ENCODE measurements at places on chromosomes 5 and 9.

- DNase-seq, result peak; percentile 44
Measured at GRCh38 chr5:107601076-107601475, 69.7 kb downstream of the EFNA5 start.

DNA sequence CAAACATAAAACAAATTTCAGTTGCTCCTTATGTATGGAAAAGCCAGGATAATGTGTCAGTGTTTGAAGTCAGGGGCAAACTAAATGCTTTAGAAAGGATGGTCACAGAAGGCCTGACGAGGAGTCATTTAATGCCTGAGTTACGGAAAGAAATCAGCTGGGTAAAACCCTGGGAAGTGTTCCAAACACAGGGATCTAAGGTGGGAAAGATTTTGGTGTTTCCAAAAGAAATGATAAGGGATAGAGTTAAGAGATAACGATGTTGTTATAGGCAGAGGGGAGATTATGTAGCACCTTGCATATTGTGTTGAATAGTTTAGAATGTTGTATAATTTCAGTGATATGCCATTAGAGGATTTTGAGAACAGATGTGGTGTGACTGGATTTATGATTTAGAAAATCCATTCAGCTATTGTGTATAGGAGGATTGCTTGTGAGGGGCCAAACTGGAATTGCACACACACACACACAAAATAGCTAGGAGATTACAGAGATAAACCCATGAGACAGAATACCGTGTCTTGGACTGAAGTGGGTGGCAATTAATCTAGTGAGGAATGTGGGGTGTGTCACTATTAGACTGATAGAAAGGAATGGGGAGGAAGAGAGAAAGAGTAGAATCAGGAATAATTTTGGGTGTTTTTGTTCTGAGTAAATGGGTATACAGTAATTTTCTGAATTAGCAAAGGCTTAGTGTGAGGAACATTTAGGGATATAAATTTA is 274.2 kb upstream of the DAB2 start:
- DNase-seq, result no peak

DNA sequence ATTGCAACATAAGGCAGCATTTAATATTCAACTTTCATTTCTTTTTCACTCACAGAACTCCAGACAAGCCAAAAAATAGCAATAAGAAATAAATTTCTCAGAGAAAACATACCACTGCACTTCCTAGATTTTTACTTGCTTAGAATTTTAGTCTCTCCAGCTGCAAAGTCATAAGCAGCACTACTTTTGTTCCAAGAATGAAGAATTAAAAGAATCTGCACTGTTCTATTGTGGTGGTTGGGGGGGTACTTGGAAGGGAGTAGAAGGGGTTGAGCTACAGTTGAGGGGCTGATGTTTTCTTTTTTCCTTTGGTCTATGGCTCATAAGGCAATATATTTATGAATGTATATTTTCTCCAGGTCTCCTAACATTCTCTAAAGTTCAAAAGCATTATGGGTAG is 144.5 kb downstream of the KIAA0825 start:
- DNase-seq, result no peak

DNA sequence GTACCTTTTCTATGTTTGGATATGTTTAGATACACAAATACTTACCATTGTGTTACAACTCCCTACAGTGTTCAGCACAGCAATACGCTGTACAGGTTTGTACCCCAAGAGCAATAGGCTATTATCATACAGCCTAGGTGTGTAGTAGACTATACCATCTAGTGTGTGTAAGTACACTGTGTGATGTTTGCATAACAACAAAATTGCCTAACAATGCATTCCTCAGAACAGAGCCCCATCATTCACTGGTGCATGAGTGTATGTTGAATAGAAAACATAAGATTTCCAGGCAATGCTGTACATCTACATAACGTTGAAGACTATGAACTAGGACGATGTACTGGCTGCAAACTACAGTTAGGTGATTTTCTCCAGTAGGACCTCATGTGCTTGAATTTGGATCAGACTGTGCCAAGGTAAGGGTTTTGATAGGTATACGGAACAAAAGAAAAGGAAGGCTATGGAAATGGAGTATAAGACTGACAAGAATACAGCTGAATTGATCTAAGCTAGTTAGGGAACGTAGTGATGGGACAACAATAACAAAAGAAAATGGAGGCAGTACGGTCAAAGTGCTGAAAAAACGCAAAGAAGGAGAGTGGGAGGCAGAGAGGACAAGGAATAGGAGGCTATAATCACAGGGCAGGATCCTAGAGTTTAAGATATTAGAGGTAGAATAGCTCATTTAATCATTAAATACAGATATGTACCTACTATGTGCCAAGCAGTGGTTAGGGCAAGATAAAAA is 46.9 kb downstream of the FNIP1 start:
- no peak for DNase-seq

GRCh38 chr5:172150514-172151425 is 37.3 kb downstream of the STK10 start:
- peak; percentile 100 for DNase-seq

- no peak for DNase-seq
Measured at GRCh38 chr5:94674490-94675382, 56.3 kb downstream of the SLF1 start.

DNA sequence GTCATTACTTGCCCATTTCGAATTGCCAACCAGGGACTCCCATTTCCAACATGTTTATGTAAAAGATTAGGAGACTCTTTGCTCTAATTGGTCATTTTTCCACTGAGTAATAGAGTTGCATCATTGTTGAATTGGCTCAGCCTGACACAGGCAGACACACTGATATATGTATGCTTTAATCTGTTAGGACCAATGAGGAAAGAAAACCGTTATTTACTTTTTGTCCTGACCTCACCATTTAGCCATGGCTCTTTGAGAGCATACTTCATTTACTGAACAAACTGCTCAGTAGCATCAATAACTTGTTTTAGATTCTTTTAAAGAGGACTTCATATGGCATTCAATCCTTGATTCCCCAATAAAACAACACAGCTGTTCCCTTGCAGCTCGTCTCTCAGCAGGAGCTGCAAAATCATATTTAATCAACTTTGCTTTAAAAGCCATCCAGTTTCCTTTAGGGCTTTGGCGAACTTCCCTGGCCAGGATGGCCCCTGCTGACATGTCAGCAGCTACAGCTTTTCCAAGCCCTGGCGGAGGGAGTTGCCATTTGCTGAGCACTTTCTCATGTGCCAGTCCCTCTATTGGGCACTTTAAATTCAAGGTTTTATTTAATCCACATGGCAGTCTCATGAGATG is 251.5 kb upstream of the TNC start:
- no peak for DNase-seq

GRCh38 chr5:81626524-81626923 is 124.4 kb downstream of the SSBP2 start:
- no peak for DNase-seq

DNA sequence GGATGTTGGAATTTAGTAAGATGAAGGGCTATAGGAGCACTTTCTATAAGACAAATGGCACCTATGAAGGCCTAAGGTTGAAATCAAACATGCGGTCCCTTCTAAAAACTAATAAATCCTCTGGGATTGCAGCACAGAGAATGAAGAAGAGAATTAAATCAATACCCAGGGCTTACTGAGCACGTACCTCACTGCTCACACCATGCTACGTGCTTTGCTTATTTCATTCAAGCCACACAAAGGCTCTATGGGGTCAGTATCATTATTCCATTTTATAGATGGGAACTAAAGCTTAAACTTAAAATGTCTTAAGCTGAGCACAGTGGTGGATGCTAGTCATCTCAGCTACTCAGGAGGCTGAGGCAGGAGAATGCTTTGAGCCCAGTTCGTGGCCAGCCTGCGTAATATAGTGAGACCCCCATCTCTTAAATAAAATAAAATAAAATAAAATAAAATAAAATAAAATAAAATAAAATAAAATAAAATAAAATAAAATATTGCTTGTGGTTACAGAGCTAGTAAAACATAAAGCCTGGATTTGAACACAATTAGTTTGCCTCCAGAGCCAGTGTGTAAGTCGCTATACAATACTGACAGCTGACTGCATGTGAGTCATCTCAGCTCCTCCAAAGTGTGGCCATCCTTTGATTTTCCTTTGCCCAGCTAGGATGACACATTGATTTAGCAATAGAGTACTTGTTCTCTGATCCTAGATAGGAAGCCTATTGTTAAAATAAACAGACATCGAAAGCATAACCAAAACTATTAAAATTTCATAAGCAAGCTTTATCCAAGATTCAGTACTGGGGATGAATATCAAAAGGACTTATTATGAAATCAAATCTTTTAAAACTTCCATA is 20.9 kb upstream of the DPYSL3 start:
- no peak for DNase-seq

DNA sequence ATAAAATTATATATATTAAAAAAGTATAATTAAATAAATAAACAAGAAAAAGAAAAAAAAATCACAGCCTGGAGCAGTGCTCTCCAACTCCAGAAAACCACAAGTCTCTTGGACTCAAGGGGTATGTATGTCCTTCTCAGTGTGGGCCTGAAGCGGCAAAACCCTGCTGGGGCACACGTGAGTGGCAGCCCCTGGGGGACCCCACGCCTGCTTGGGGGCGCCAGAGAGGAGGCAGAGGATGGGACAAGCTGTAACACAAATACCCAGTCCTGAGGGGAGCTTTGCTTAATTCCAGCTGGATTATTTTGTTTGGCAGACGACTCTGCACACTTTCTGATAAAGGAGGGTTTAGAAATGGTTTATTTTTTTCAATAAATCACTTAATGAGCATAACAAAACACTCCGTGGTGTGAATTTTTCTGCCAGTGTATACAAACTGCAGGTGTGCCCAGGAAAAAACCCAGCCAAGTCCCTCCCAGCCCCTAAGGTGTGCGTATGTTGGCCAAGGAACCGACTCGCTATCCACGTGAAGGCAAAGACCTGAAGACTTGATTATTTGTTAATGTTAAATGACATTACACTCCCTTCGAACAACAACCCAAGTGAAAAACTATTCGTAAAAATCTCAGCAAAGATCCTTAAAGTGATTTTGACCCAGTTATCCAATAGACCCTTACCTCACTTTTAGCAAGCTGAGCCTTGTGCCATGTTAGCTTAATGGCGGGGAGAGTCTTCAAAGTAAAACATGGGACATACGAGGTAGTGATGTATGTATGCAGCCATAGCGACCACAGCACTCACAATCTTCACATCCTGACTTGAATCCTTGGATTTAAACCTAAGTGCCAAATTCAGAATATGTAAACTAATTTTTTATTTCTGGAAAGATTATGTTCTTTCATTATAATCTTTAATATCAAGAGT is 32.9 kb downstream of the ANKH start:
- no peak for DNase-seq

- DNase-seq, result no peak
Measured at GRCh38 chr5:164090358-164090757, 584.9 kb downstream of the MAT2B start.

DNA sequence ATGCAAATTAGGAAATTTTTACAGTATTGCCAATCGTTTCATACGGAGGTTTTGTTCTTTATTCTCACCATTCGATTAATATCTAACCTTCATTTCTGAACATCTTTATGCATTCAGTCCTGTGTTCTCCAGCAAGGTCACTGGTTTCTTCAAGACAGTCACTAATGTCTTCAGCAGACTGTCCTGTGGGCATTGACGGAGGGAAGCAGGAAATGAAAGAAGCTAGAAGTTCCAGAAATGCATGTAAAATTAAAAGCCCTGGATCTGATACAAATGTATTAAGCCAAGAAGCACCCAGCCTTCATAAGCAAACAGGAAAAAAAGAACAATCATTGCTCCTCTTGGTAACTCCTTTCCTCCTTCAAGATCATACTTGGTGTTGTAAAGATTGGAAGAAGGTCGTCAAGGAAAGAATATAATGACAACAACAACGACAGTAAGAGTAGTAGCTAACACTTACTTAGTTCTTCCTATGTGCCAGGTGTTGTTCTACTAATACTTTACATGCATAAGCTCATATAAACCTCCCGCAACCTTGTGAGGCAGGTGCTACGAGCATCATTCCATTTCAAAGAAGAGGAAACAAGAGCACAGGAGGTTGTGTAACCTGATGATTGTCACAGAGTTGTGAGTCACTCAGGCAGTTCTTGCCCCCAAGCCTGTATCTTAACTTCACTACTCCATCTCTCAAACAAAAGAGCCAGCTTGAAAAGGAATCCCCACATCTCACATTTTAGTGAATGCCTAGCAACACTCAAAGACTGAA is 59.9 kb upstream of the CER1 start:
- no peak for DNase-seq

GRCh38 chr5:158074597-158074991 is 215.6 kb upstream of the CLINT1 start:
- DNase-seq, result no peak

- DNase-seq, result no peak
Measured at GRCh38 chr9:71120501-71121247, 747 bp downstream of the TRPM3 start.

DNA sequence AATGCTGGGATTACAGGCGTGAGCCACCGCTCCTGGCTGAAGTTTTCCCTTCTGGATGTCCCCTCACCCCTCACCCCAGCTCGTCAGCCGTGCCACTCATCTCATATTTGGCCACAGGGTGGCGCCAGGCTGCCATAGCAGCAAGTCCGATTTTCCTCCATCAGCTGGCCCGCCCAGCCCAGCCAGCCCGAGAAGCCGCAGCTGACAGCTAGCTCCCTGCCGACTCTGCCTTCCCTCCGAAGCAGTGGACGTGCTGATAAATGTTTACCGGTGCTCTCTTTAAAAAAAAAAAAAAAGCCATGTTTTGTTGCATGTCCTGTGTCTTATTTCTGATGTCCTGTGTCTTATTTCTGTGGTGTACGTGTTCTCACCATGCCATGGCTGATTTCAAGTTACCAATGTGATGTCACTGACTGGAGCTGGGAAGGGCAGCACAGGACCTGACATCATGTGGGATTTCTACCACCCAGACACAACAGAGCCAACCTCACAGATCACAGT is 58.3 kb downstream of the PFDN1 start:
- DNase-seq, result peak; percentile 81

- DNase-seq, result peak; percentile 45
Measured at GRCh38 chr5:143251190-143251589, 152.3 kb downstream of the NR3C1 start.

- DNase-seq, result peak; percentile 86
Measured at GRCh38 chr9:33158843-33159776, 8.0 kb downstream of the B4GALT1 start.

GRCh38 chr5:54516051-54516655 is 1.4 kb upstream of the SNX18 start:
- no peak for DNase-seq

GRCh38 chr9:14993061-14993800 is 83.0 kb upstream of the FREM1 start:
- DNase-seq, result no peak

DNA sequence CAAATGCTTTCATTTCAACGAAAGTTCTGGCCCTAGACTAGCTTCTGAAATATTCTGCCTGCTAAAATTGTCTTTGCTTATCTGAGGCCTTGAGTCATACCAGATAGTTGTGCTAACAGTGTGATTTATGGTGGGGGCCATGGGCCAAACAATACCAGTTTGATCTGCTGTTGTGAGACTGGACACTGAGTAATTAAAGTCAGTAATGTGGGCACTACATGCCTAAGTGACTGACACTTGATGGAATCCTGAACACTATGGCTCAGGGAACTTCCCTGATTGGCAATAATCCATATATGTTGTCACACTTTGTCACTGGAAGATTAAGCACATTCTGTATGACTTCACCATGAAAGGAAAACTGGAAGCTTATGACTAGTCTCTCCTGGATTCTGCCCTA is 127.6 kb upstream of the CYLC2 start:
- no peak for DNase-seq

- peak; percentile 77 for DNase-seq
Measured at GRCh38 chr9:122265149-122265915, 650 bp downstream of the MRRF start.

All from MV-4-11 (cell line).